ENCODE measurements at places on chromosomes 7 and 10.
A peak's percentile ranks its signal among the peaks of the same experiment; 100 is the strongest.

DNA sequence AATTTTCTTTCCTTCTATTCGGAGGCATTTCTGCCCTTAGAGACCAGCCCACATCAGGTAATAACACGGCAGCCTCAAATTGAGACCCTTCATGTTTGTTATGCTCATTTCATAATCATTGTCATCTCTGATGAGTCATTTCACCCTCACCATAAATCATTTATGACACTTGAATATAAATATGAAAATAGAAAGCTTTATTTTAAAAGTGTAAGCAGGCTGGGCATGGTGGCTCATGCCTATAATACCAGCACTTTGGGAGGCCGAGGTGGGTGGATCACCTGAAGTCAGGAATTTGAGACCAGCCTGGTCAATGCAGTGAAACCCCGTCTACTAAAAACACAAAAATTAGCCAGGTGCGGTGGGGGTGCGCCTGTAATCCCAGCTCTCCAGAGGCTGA, 57.4 kb upstream of the EGFR start:
- no peak for DNase-seq

- no peak for DNase-seq
Observed at GRCh38 chr7:20777377-20778062, 9.2 kb downstream of the SP8 start.

GRCh38 chr10:17805921-17806577, 3.1 kb upstream of the MRC1 start:
- no peak for DNase-seq

- no peak for DNase-seq
Observed at GRCh38 chr7:107125475-107125874, 43.3 kb upstream of the HBP1 start.

GRCh38 chr10:122265896-122266295, 5.2 kb upstream of the BTBD16 start:
- DNase-seq: no peak

GRCh38 chr10:10044922-10045764, 972.5 kb upstream of the CELF2 start:
- no peak for DNase-seq

- no peak for DNase-seq
Observed at GRCh38 chr10:111348076-111348475, 271.2 kb downstream of the ADRA2A start.

- no peak for DNase-seq
Observed at GRCh38 chr7:78296644-78297371, 498.2 kb downstream of the PHTF2 start.

- no peak for DNase-seq
Observed at GRCh38 chr7:24764972-24765744, 7.9 kb upstream of the GSDME start.

- DNase-seq: peak; percentile 43
Observed at GRCh38 chr7:516216-516605, 3.4 kb downstream of the PDGFA start.

DNA sequence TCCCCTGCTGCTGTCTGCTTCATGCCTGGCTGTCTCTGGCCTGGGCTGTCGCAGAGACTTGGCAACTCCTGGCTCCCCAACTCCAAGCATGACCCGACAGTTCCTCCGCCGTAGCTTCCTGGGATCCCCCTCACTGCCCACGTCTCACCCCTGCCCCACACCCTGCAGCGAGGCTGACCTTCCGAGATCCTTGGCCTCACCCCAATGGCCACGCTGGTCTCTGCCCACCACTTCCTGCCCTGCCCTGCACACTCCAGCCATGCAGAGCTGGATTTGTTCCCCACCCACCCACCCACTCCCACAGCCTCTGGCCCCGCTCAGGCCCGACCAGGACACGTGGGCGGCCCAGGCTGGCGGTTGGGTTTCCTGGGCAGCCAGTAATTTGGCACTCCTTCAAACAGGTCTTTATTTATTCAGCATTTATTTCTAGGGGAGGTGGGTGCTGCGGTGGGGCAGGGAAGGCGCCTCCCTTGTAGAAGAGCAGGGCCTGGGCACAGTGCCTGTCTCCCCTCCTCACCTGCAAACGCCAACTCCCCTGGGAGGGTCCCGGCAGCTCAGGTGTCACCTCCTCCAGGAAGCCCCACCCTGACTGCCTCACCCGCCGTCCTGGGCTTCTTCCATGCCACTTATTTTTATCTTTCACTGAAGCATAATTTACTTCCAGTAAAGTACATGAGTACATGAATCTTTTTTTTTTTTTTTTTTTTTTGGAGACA, 25.5 kb downstream of the GTF2IRD1 start:
- no peak for DNase-seq

GRCh38 chr10:88456730-88457129, 126.4 kb downstream of the RNLS start:
- DNase-seq: no peak

DNA sequence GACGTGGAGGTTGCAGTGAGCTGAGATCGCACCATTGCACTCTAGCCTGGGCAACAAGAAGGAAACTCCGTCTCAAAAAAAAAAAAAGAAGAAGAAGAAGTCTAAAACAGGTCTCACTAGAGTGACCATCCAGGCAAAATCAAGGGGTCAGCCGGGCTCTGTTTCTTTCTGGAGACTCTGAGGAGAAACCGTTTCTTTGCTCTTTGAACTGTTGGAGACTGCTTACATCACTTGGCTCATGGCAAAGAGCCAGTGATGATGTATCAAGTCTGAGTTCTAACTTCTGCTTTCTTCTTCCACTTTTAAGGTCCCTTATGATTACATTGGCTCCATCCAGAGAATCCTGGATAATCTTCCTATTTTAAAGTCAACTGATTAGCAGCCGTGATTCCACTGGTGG, 306.8 kb downstream of the WDR11 start:
- DNase-seq: peak; percentile 33

GRCh38 chr10:97154162-97154561, 31.6 kb downstream of the SLIT1 start:
- DNase-seq: no peak

GRCh38 chr10:13296476-13296875, 3.4 kb downstream of the PHYH start:
- no peak for DNase-seq

- DNase-seq: no peak
Observed at GRCh38 chr10:71378336-71379117, 18.2 kb upstream of the CDH23 start.

DNA sequence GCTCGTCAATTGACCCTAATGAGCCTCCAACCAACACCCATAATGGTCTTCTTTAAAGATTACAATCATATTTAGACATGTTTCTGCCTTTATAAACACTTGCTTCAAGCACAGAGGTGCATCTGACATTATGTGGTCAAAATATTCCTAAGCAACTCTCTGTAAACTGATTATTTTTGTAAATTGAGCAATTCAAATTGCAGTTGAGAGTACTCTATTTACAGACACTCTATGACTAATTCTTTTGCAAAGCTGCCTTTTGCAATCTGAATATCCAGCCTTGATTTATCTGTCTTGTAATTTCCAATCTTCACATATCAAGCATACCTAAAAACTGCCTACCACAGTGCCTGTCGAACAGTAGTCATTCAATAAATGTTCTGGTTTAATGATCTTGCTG, 112.0 kb downstream of the PDE1C start:
- DNase-seq: no peak

GRCh38 chr10:13784067-13784466, 197.3 kb downstream of the PRPF18 start:
- no peak for DNase-seq

- DNase-seq: peak; percentile 50
Observed at GRCh38 chr10:68327889-68328786, 3.7 kb upstream of the HNRNPH3 start.

DNA sequence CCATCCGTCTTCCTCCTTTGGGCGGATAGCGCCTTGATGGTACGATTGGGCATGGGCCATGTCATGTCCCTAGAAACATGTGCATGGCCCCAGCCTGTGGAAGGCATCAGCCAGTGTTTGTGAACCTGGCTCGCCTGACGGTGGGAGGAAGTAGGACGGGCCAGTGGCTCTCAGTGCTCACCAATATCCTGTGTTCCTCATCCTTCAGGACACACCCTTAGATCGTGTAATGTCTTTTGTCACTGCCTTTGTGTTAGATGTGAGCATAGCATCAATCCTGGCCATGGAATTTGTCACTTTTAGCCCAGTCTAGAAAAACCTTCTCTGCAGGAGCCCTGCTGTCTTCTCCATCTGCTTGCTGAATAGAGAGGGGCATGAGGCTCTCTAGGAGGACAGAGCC, 77.6 kb downstream of the PFKFB3 start:
- DNase-seq: no peak

GRCh38 chr10:100776671-100777070, 31.3 kb downstream of the PAX2 start:
- DNase-seq: no peak

DNA sequence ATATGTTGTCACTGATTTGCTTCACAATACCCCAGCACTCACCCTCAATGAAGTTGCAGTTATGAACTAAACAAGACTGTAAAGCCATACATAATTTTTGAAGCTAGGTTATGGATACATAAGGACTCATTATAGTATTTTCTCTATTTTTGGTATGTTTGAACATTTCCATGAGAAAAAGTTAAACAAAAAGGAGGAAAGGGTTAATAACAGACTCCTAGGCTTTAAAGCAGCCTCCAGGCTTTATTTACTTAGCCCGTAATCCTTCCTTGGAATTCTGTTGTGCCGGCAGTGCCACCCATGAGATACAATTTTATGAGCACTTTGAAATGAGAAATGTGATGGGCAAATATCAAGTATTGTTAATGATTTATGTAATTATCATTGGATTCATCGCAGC, 2.1 kb upstream of the DENND11 start:
- no peak for DNase-seq

DNA sequence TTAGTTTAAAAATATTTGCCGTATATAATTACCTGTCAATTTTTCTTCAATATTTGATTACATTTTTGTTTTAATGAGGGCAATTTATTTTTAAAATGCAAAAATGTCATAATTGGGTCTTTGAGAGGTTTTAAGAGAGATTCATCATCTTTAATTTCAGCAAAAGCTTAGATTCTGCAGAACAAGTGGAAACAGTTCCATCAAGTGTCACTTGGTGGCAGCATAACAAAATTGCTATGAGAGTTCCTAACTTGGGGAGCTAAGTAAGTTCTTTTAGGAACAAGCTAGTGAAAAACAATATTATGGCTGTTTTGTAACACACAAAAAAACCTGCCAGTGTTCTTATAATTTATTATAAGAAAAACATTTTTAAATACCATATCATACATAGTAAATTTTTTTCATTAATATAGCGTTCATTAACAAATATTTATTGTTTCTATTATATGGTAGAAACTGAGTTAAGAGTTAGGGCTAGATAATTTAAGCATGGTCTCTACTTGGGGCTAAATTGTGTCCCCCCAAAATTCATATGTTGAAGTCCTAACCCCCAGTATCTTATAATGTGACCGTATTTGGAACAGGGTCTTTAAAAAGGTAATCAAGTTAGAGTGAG, 155.2 kb downstream of the MAGI2 start:
- DNase-seq: peak; percentile 42
